ENCODE measurements at places on chromosomes 2 and 18.

GRCh38 chr18:6589923-6590322 lies 139.6 kb upstream of the ARHGAP28 start:
- DNase-seq = no peak

- DNase-seq = no peak
Measured at GRCh38 chr2:160321006-160321405, 120.9 kb upstream of the ITGB6 start.

DNA sequence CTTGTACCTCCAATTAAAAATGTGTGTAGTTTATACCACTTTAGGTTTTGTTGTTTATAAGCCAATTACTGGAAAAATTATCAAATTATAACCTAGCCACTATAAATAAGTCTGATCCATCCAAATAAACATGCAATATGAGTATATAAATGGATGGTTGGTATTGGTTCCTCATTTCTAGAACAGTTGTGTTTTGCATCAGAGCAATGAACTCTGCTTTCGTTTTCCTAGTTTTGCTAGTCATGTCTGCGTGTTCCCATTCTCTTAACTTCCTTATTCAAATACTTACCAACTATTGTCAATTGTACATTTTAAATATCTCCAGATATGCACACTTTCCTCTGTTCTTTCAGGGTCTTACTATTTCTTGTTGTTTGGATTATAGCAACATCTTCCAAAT lies 641.7 kb downstream of the NR4A2 start:
- no peak for DNase-seq

DNA sequence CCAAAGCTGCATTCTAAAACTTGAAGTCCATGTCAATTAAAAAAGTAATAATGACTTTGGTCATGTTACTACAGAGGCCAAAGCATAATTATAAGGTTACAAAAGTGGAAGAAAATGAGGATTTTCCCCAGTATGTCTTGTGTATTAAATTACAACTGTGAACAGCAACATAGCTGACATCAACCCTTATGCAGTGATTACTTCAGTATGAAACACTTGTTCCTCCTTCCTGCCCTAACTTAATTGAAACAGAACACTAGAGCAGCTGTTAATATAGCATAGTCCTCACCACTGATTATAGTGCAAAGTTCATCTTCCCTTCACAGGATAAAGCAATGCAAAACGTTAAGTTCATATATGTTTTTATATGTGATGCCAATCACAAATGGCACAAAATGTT lies 29.9 kb downstream of the EPB41L3 start:
- no peak for DNase-seq

DNA sequence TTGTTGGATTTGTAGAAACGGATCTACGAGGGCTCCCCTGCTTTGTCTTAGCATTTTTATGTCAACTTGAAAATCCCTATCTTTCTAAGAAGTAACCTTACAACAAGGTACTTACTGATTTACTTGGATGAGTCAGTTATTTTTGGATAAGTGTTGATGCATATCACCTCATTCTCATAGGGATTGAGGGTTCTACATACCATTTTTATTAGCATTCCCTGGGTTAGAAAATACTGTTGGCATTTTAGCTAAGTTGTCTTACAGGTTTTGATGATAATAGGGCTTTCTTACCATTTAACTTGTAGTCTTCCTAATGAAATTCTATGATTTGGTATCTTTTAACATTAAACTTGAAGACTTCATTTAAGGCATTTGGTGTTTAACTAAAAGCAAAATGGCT lies 125.2 kb downstream of the UBE2E3 start:
- DNase-seq = no peak

DNA sequence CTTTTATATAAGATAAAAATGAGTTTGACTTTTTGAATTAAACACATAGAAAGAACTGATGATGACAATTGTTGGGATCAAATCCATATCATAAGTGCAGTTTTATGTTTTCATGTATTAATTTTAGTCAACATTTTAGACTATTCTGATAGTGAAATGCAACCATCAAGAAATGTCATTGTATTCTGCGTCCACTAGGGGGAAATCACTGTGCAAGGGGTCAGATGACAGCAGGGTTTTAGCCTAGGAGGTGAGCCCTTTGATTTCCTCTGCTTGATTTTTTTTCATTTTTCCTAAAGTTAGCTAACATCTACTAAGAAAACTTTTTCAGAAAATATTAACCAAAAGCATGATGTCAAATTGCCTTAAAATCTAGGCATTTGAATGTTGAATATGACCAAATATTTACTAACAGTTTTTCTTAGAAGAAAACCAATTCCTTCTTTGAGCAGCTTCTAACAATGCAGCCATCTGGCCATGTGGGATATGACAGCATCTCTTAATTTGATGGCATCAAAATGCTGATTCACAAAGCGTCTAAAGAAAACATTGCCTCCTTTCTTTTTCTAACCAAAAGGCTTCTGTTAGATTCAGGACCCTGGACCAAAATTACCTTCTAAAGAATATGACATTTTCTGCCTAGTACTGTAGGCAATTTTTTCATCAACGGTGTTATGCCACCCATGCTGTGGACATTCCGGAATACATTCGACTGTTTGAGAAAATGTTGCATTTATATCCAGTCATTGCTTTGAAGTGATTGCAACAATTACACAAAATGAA lies 141.5 kb downstream of the SPHKAP start:
- no peak for DNase-seq

DNA sequence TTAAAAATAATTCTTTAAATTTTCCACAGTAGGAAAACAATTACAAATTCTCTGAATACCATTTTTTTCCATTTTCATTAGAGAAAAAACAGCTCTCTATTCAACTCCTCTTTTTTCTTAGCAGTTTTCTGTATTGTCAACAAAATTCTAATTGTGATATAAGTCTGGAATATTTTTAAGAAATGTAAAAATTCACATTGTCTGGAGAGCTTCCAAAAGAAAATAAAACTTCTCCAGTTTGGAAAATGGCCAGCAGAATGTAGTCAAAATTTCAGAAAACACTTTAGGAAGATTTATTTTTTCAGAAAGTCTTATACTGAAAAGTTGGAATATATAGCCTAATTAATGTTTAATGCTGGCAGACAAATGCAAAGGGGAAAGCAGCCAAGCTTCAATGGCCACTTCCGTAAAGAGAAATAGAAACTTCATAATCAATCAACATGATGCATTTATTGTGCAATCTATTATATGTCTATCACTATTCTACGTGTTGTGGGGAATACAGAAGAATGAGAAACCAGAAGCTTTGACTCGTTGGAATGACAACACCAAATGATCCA lies 733.2 kb upstream of the PKDCC start:
- DNase-seq = no peak

DNA sequence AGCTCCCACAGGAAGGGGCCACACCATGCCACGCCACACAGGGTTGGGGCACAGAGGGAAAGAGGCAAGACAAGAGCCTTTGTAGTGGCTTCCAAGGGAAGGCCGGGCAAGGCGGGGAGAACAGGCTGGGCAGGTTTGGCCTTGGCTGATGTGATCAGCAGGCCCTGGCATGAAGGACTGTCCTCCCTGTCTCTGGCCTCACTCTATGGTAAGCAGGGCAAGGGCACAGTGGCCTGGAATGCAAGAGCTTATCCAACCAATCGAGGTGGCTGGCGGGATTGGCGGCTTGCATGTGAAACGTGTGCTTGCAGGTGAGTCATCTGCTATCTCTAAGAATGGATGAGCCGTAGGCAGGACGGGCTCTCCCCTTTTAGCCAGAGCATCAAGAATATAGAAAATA lies 6.4 kb upstream of the ATP9B start:
- DNase-seq = no peak

DNA sequence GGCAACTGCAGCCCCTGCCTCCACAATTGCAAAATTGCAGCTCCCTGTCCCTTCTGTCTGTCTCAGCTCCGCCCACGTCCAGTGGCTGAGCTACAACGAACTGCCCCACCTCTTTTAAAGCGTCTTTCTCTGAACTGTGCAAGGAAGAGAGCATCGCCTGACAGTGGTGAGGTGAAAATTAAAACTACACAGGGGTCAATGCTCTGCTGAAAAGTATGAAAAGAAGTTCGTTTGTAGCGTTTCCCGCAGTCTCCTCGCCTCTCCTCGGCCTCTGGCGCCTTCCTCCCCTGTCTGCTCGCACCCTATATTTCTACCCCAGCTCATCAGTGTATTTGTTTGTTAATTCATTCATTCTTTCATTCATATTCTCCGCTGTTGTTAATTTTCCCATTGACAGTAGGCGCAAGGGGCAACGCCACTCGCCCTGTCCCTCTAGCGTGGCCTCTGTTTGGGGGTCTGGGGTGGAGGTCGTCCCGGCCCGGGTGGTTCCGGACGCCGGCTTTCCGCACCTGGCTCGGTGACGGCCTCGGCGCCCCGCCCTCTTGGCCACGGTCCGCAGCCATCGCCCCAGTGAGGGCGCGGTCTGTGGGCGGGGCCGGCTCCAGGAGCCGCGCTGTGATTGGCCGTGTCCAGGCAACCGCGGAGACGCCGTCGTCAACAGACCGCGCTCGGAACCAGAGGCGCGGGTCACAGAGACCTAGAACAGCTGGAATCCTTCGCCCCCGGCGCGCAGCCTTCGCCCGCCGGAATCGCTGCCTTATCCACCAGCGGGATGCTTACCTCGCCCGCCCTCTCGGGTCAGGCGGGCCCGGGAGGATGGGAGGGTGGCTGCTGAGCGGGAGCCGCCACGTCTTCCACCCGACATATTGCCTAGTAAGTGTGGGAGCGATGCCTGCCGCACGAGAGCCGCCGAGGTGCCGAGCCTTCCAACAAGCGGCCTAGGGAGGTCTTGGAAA lies at the start of gene VWA3B:
Gene VWA3B (plus strand): TSS at position 677 of the 956 bp plus-strand sequence. CDS start 5,926 bp downstream, outside the sequence.
- DNase-seq = peak; percentile 43

- DNase-seq = no peak
Measured at GRCh38 chr2:71562518-71562917, 109.2 kb downstream of the DYSF start.

DNA sequence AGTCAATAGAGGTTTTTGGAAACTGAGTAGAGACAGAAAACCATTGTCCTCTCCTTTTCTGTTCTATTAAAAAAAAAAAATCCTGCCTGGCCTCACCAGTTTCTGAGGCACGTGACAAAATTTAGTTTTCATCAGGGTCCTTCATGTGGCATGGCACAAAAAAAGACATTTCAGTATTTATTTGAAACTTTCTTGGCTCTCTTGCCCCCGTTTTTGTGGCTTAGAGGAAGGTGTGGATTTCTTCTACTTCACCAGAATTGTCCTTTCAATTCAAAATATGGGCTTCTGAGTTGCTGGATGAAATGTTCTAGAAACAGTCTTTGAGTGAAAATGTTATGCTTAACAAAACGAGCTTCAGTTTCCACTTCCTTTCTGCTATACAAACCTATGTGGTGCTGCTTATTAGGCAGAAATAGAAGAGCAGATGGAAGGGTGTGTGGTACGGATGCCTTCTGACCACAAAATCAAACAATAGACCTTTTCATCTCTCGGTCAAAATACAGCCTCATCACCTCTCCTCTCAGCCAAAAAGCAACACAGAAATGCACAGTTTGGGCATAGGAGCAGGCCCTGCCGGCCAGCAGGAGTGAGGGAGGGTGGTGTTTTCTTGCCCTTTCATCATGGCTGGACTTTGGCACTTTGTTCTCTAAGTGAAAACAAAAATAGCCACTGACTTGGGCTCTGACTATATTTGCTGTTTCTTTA lies 89.2 kb downstream of the SH3RF3 start:
- no peak for DNase-seq

DNA sequence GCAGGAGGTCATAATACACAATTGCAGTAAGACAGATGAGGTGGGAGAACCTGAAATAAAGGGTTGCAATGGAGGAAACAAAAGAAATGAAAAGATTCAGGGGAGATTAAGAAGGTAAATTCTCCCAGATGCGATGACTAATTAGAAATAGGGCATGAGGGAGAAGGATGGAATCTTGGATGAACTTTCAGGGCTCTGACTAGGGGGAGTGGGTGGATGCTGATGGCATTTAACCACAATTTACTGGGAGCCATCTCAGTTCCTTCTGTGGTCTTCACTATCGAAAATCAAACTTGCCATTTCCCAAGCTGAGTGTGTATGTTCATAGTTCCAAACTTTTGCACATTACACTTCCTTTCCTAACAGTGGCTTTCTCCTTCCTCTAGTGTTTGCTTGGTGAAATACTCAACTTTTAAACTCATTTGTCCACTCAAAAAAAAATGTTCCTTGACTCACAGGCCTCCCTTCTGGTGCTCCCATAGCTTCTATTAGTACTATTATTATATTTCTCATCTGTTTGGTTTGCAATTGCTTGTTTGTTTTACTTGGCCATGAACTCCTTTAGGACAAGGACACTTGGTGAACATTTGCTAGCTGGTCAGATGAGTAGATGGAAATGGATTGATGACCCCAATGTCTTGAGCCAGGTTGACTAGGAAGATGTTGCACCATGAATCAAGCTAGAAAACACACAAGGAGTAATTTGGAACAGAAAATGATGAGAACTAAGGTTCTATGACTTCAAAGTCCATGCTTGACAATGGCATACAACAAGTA lies 178.5 kb downstream of the DIS3L2 start:
- no peak for DNase-seq

- no peak for DNase-seq
Measured at GRCh38 chr2:26432859-26433258, 31.1 kb downstream of the DRC1 start.

- DNase-seq = no peak
Measured at GRCh38 chr2:33153008-33153407, 206.3 kb downstream of the LTBP1 start.

DNA sequence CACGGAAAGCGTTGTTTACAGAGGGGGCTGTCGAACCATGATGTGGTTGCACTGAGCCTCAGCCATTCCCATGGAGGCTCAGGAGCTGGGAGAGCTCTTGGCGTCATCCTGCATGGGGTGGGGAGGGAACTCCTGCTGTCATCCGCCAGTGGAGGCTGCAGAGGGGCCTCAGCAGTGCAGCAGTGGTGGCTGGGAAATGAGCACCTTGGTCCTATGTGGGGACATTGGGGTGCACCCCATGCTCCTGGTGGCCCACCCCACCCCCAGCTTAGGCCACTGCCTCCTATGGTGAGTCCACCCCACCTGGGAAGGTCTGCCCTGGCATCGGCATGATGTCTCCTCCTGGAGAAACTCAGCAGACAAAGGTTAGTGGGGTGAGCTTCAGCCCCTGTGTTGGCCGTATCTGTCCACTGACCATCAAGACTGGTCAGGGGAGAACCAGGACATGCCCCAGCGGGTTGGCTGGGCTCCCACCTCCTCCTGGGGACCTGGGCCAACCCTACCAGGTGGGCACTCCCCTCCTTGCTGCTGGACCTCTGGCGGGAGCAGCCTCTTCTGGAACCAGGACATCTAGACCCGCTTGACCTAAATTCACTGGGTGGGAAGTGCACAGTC lies 67.8 kb upstream of the HDAC4 start:
- no peak for DNase-seq

- DNase-seq = no peak
Measured at GRCh38 chr2:48414196-48414595, 115.8 kb upstream of the STON1 start.

GRCh38 chr2:236847538-236848263 lies 238.0 kb upstream of the COPS8 start:
- no peak for DNase-seq

- DNase-seq = no peak
Measured at GRCh38 chr18:49048396-49049020, 97.7 kb upstream of the SMAD7 start.

DNA sequence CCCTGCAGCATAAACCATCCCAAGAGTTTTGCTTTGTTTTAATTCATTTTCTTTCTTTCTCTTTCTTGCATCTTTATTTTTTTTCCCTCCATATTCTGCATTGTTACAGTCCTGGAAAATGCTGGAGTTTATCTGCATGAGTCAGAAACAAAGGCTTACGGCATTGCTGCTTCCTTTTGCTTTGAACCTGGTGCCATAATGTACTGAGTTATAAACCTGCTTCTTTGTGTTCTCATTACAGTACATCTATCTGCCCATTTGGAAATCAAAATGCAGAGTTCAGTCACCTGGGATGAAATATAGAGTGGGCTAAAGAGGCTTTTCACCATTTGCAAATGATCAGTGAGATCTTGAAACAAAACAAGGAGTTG lies 1009.2 kb upstream of the FANCL start:
- DNase-seq = no peak

- no peak for DNase-seq
Measured at GRCh38 chr18:57640749-57641148, 19.1 kb upstream of the NARS1 start.
